ENCODE measurements at places on chromosomes 2 and 18.

DNA sequence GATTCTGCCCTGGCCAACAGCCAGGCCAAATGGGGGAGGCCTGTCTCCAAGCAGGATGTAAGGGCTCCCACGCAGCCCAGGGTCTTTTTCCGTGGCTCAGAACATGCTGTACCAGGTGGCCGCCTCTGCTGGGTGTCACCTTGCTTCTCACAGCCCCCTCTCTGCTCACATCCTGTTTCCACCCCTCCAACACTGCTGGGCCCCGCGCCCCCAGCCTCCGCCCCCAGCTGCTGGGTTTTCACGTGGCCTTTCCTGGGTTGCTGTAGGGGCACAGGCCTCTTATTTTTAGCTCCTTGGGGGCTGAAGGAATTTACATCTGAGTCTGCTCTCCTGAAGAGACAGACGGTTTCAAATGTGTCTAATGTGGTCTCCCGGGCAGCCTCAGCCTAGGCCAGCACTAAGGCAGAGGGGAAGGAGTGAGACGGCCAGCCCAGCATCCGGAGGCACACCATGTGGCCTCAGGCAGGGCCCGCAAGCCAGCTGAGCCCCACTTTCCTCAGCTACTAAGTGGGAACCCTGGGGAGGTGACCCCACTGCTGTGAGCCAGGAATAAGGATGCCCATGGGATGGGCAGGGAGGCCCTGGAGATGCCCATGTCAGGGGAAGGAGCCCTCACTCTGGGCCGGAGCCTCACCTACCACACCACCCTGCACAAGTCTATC is 18.7 kb upstream of the DUSP2 start:
- peak; percentile 67 for DNase-seq

GRCh38 chr2:96470636-96471035 is 34.5 kb downstream of the NEURL3 start:
- DNase-seq, result peak; percentile 67

DNA sequence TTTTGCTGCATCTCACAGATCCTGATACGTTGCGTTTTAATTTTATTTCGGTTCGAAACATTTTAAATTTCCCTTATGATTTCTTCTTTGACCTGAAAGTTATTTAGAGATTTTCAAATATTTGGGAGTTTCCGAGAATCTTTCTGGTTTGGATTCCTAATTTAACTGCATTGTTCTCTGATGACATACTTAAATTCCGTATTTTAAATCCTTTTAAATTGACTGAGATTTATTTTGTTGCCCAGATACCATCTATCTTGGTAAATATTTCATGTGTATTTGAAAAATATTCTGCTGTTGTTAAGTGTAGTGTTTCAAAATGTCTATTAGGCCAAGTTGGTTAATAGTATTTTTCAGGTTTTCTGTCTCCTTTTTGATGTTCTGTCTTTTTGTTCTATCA is 37.7 kb downstream of the MROH2A start:
- no peak for DNase-seq

DNA sequence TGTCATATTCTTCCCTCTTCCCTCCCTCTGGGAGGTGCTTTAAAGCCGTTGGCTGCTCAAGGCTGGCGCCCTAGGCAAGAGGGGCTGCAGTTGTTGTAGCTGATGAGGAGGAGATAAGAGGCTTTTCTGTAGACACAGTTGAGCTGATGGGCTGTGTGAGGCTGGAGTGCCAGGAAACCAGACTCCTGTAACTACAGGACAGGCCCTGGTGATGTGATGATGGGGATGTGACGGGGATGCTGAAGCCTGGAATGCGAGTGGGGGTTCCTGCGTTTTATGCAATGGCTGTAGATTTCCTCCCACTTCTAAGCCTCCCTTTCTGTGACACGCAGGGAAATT is 5.7 kb upstream of the EFR3B start:
- DNase-seq, result no peak

DNA sequence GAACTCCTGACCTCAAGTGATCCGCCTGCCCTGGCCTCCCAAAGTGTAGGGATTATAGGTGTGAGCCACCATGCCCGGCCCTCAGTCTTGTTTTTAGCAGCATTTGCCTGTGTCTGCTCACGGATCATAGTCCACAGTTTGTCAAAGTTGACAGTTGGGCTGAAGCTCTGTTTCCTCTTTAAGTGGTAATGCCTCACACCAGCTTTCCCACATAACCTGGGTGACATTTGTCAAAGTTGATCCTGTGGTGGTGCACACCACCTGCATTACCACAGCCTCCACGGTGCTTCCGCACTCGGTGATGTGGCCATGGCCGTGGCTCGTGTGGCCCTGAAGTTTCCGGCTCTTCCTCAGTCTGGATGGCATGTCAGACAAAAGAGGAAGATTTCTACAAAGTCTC is 27.1 kb downstream of the RAB31 start:
- DNase-seq, result no peak

GRCh38 chr2:105822186-105822585 is 77.5 kb downstream of the NCK2 start:
- DNase-seq, result peak; percentile 21

DNA sequence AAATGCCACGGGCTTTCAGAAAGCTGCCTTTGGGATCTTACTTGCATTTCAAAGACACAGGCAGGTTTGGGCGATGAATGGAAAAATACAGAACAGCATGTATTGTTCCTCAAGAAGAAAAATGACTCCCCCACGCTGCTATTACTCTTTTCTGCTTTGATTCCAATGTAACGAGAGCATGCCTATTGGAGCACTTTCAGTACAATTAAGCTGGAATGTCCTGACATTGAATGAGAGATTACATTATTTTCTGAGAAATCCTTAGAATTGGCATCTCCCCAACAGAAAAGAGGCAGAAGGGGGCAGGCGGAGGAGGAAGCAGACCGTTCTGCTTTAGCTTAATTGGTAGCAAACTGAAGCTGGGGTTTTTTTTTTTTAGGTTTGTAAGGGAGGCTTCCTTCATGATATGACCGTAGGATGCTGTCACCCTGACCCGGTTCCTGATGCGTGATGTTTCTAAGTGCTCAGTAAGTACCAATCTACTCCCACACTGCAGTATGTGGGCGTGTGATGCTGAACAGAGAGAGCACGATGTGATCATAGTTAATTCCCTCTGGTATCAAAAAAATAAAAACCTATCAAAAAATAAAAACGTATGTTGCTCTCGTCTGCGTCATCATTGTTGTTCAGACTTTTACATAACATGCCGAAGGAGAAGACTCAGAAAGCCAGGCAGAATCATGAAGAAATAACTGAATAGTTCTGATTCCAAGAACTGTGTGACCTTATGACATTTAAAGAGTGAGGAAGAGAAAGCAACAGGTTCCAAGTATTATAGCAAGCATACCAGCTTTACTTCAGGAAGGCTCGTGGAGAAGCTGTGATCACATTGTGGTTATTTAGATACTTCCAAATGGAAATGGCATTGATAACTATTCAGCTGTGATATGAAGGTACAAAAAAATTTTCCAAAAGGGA is 40.5 kb downstream of the LONRF2 start:
- no peak for DNase-seq

DNA sequence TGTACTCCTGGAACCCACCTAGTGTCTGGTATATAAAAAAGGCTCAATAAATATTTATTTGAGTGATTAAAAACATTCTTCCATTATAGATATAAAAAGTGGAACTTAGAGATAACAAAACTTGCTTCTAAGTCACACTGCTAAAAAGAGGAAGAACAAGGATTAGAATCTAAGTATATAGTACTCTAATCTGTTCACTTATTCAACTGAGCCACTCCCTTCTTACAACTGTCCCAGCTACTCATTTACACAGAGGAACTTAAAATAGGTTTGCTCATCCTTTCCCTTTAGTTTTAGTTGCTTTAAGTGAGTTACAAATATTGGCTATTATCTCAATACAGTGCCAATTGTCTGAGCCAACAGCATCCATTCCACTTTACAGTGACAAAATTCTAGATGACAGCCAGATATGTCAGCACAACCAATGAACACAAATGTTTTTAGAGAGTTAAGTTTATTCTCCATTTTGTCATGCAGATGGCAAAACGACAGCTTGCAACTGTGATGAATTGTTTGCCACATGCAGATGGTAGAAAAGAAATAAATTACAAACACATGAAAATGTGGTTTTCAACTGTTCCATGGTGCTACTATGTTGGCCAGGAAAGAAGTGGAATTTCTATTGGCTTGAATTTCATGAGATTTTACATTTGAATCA is 280.7 kb upstream of the ZC3H15 start:
- DNase-seq, result no peak

GRCh38 chr2:48198371-48198770 is 292.1 kb upstream of the FBXO11 start:
- DNase-seq, result no peak

DNA sequence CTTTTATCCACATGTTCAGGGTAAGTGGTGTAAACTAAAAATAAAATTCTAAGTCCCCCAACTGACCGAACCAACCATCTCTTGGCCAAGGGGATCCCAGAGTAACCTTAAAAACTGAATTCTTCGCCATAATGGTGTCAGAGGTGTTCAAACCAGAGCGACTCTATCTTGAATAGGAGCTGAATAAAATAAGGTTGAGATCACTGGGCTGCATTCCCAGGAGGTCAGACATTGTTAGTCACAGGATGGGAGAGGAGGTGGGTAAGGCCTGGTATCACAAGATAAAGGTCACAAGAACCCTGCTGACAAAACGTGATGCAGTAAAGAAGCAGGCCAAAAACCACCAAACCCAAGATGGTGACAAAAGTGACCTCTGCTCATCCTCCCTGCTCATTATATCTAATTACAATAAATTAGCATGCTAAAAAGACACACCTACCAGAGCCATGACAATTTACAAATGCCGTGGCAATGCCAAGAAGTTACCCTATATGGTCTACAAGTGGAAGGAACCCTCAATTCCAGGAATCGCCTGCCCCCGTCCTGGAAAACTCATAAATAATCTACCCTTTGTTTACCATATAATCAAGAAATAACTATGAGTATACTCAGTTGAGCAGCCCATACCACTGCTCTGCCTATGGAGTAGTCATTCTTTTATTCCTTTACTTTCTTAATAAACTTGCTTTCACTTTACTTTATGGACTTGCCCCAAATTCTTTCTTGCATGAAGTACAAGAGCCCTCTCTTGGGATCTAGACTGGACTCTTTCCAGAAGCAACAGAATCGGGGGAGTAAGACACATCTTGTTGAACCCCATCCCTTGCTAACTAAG is 302.4 kb downstream of the STK39 start:
- no peak for DNase-seq

GRCh38 chr2:190119257-190119656 is 56.7 kb upstream of the MSTN start:
- peak; percentile 37 for DNase-seq

GRCh38 chr2:122643725-122644329 is 888.4 kb downstream of the TSN start:
- no peak for DNase-seq

DNA sequence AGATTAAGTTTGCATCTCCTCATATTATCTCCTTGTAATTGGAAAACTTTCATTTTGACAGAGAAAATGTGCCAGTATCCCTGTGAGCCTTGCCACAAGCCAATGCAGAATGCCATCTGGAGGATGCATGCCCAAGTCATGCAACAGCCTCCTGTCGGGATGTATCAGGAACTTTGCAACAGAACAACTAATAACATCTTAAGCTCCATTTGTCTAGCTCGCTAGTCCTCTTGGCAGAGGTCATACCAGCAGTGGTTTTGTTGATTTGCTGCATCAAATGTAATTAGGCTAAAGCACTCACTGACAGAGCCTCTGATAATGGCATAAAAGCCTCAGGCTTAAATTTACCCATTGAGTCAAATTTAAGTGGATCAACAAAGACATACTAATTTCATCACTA is 125.8 kb downstream of the UBE2E3 start:
- no peak for DNase-seq

DNA sequence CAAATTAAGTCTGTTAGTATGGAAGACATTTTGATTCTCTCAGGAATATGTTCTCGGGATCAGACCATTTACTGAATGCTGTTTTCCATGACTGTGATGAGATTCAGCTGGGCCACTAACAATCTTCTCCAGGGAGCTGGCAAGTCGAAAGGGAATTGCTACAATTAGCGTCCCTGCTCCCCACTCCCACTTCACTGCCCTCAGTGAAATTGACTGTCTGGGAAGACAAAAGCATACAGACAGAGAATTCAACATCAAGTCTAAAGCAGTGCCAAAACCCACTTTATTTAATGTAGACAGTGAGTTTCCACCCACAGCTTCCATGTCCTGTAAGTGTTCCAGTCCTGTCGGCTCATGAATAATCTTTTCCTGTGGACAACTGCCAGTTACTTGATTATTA is 34.0 kb upstream of the COL3A1 start:
- no peak for DNase-seq

- no peak for DNase-seq
Observed at GRCh38 chr2:237473878-237474441, 13.1 kb upstream of the MLPH start.

- DNase-seq, result no peak
Observed at GRCh38 chr18:80133124-80133523, 24.1 kb downstream of the ADNP2 start.

- no peak for DNase-seq
Observed at GRCh38 chr2:57850415-57851130, 196.0 kb upstream of the VRK2 start.

- DNase-seq, result no peak
Observed at GRCh38 chr18:48997681-48997984, 46.9 kb upstream of the SMAD7 start.

GRCh38 chr2:14558335-14558919 is 74.1 kb upstream of the LRATD1 start:
- no peak for DNase-seq

- DNase-seq, result no peak
Observed at GRCh38 chr2:193270816-193271215, 1076.1 kb upstream of the TMEFF2 start.

DNA sequence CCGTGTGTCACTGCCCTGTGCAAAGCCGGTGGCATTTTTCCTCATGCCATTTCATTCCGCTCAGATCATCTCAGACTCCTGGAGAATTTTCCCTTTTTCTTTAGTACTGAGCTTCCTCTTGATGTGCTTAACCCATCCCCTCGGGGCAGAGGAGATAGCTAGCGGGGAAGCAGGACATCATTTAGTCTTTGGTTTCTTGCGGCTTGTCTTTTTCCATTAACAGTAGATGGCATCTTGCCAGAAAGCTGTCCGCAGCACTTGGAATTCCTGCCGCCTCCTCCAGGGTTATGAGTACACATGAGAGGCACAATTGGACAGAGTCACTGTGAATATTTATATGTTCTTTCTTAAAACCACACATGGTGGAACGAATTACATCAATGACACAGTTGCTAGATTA is 226.6 kb downstream of the ALPK2 start:
- no peak for DNase-seq

- no peak for DNase-seq
Observed at GRCh38 chr18:57057890-57058289, 89.0 kb upstream of the BOD1L2 start.

DNA sequence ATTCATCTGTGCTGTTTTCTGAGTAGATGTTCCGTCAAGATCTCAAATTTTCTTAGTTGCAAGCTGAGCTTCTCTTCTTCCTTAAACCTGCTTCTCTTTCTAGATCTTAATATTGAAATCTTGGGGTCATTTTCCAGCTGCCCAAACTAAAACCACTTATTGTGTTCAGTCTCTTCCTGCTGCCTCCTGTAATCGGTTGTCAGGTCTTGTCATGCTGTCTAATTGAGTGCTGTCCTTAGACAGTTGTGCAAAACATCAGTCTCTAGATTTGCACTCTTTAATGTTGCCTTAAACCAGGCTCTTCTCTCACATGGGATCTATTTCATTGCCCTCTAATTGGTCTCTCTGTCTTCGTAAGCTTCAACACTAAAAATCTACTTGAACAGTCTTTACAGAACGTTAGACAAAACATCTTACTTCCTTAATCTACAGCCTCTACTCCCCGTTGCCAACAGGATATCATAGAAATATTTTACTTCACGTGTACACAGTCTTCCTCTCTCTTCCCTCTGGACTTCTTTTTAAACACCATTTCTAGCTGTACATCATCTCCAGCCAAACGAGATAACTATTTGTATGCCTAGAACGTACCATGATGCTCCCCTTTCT is 34.9 kb downstream of the GPD2 start:
- DNase-seq, result no peak

Data from CD4-positive, alpha-beta T cell treated with Interleukin-6 for 4 hours (primary cell).